ENCODE measurements at places on chromosomes 3 and 15.

DNA sequence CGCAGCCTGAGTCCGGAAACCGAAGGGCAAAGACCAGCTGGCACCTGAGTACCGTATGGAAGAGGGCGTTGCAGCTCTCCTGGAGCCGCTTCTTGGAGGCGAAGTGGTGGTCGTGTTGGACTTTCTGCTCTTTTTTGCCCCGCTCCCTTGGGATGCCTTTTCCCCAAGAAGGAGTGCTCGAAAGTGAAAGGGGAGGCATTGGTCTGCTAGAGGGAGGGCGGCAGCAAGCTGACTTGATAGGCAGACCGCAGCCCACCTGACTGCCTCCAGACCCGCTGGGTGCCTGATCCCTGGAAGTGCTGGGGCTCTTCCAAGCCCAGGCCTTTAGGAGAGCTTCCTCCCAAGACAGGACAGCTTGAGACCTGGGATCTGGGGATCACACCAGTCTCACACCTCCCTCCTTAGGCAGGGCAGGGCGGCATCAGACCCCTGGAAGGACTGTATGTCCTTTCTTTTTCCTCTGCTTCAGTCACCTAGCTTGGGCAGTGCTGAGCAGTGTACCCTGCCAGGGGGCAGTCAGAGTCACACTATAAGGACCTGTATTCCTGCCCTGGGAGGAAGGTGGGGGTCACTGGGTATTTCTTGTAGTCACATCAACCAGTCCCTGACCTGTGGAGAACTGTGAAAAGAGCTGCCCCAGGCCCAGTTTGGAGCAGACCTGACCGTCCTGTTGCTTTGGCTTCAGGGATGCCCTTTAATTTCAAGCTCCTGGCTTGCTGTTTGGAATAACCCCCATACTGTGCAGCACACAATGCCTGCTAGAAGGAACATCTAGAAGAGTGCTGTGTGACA lies 2.1 kb downstream of the ACVR2B start:
- no peaks in the 10 kb centered on the region for H3K36me3 ChIP-seq
- peak overlapping the region; percentile 80 for H3K4me3 ChIP-seq
- no peak for DNase-seq
- H3K4me1 ChIP-seq, result peaks cover 5% of the 10 kb centered on the region
- H3K27me3 ChIP-seq, result no peaks in the 10 kb centered on the region

GRCh38 chr3:17023006-17023664 lies 138.4 kb downstream of the PLCL2 start:
- H3K27ac ChIP-seq, result no peak overlapping the region
- no peak for DNase-seq
- H3K27me3 ChIP-seq, result no peaks in the 10 kb centered on the region

GRCh38 chr3:122257644-122258364 lies 67.2 kb upstream of the CSTA start:
- no peaks in the 10 kb centered on the region for H3K36me3 ChIP-seq
- DNase-seq, result no peak
- no peak overlapping the region for H3K27ac ChIP-seq
- H3K4me3 ChIP-seq, result no peak overlapping the region
- H3K4me1 ChIP-seq, result peaks cover 13% of the 10 kb centered on the region

- H3K36me3 ChIP-seq, result no peaks in the 10 kb centered on the region
- no peak overlapping the region for H3K4me3 ChIP-seq
- no peak for DNase-seq
- no peaks in the 10 kb centered on the region for H3K27me3 ChIP-seq
- no peaks in the 10 kb centered on the region for H3K4me1 ChIP-seq
These were observed 59.4 kb upstream of the CD47 start for GRCh38 chr3:108150200-108150599.

- H3K4me3 ChIP-seq, result no peak overlapping the region
- no peaks in the 10 kb centered on the region for H3K27me3 ChIP-seq
These were observed 256.4 kb downstream of the TLE3 start for GRCh38 chr15:69841113-69841828.

- H3K27me3 ChIP-seq, result no peaks in the 10 kb centered on the region
- no peak overlapping the region for H3K4me3 ChIP-seq
These were observed 11.5 kb downstream of the ETFA start for GRCh38 chr15:76299786-76300185.

DNA sequence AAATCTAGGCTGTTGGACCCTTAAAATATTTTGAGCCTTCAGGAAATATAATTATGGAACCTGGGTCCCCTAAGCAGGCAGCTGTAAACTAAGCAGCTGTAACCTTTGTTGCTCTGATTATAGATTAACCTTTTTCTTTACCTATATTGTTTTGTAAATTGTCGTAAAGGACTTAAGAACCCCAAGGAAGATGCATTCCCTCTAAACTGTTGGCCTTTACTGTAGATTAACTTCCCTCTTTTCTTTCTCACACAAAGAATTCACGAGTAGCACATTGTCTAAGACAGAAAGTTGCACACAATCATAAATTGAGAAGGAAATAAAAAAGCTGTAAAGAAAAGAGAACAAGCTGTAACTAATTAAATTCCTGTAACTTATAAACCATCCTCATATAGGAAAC lies 877.3 kb downstream of the ROBO2 start:
- no peak overlapping the region for H3K4me3 ChIP-seq
- H3K4me1 ChIP-seq, result no peaks in the 10 kb centered on the region
- H3K27me3 ChIP-seq, result no peaks in the 10 kb centered on the region
- H3K27ac ChIP-seq, result no peak overlapping the region
- no peak for DNase-seq
- no peaks in the 10 kb centered on the region for H3K36me3 ChIP-seq

DNA sequence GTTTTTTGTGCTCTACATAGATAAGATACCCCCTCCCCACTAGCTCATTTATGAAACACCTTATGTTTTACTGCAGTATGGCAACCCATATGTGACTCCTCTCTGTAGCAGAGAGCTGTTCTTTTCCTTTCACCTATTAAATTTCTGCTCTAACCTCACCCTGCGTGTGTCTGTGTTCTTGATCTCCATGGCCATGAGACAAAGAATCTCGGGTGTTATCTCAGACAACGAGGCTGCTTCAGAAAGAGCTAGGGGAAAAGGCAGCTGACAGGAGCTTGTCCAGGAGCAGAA lies 18.0 kb downstream of the CCR8 start:
- no peak overlapping the region for H3K27ac ChIP-seq
- peaks cover 19% of the 10 kb centered on the region for H3K4me1 ChIP-seq
- no peaks in the 10 kb centered on the region for H3K27me3 ChIP-seq
- H3K4me3 ChIP-seq, result no peak overlapping the region
- no peaks in the 10 kb centered on the region for H3K36me3 ChIP-seq

- peak; percentile 68 for DNase-seq
- H3K4me1 ChIP-seq, result no peaks in the 10 kb centered on the region
- no peaks in the 10 kb centered on the region for H3K36me3 ChIP-seq
- H3K27me3 ChIP-seq, result no peaks in the 10 kb centered on the region
These were observed 19.6 kb upstream of the TASOR start for GRCh38 chr3:56702490-56703315.

GRCh38 chr15:100944986-100945385 lies 25.8 kb downstream of the LRRK1 start:
- H3K4me1 ChIP-seq, result 0 out of 2 replicates have a peak, but pooled peaks cover 5% of the 10 kb centered on the region
- H3K36me3 ChIP-seq, result no peaks in the 10 kb centered on the region

GRCh38 chr15:92304223-92304975 lies 89.3 kb upstream of the ST8SIA2 start:
- DNase-seq, result no peak
- no peak overlapping the region for H3K4me3 ChIP-seq
- no peaks in the 10 kb centered on the region for H3K27me3 ChIP-seq

- no peaks in the 10 kb centered on the region for H3K4me1 ChIP-seq
- H3K36me3 ChIP-seq, result no peaks in the 10 kb centered on the region
- no peak overlapping the region for H3K27ac ChIP-seq
- H3K27me3 ChIP-seq, result no peaks in the 10 kb centered on the region
- DNase-seq, result no peak
- no peak overlapping the region for H3K4me3 ChIP-seq
These were observed 91.7 kb upstream of the FGF12 start for GRCh38 chr3:192819001-192819569.

GRCh38 chr3:112672716-112673541 lies 32.0 kb upstream of the CCDC80 start:
- H3K4me3 ChIP-seq, result no peak overlapping the region
- no peaks in the 10 kb centered on the region for H3K36me3 ChIP-seq
- no peak overlapping the region for H3K27ac ChIP-seq
- no peak for DNase-seq
- peaks cover 24% of the 10 kb centered on the region for H3K4me1 ChIP-seq

DNA sequence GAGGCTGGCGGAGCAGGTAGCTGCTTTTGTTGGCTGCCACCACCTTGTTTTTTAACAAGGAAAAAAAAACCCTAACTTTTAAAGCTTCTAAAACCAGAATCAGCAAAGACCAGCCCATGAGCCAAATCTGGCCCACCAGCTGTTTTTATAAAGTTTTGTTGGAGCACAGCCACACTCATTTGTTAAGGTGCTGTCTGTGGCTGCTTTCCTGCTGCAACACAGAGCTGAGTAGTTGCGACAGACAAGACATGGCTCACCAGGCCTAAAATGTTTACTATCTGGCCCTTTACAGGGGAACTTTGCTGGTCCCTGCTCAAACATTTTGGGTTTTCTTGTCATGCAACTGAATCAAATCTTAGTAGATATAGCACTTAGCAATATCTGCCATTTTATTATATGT lies 18.9 kb downstream of the EFCAB12 start:
- H3K27ac ChIP-seq, result no peak overlapping the region
- no peaks in the 10 kb centered on the region for H3K27me3 ChIP-seq
- H3K36me3 ChIP-seq, result no peaks in the 10 kb centered on the region
- H3K4me1 ChIP-seq, result no peaks in the 10 kb centered on the region
- H3K4me3 ChIP-seq, result no peak overlapping the region
- no peak for DNase-seq

DNA sequence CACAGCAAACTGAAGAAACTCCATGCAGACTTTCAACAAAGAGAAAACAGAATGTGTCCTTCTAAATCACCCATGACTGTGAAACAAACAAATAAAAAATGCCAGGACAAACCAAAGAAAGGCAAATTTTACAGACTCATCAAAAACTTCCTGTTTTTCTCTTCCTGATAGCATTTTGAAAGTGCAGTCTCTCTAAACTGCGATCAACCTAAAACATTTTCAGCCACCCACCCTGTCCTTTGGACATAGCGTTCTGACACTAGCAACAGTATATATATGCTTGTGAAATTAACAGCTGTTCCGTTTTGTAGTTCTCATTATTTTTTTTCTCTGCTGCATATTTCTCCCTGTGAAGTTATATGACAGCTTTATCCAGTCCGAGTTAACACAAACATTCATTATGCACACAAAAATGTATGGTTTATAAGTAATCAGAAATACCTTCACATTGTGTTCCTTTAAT lies 151.7 kb downstream of the FBN1 start:
- H3K4me3 ChIP-seq, result peak overlapping the region; percentile 13
- no peaks in the 10 kb centered on the region for H3K27me3 ChIP-seq
- DNase-seq, result no peak
- H3K4me1 ChIP-seq, result peaks cover 11% of the 10 kb centered on the region
- no peaks in the 10 kb centered on the region for H3K36me3 ChIP-seq

- no peak for DNase-seq
- H3K4me1 ChIP-seq, result no peaks in the 10 kb centered on the region
- H3K27me3 ChIP-seq, result no peaks in the 10 kb centered on the region
- H3K36me3 ChIP-seq, result no peaks in the 10 kb centered on the region
- no peak overlapping the region for H3K27ac ChIP-seq
- H3K4me3 ChIP-seq, result no peak overlapping the region
These were observed 99.9 kb downstream of the TLE3 start for GRCh38 chr15:69997813-69998212.

GRCh38 chr3:107794664-107795443 lies 272.1 kb downstream of the BBX start:
- H3K36me3 ChIP-seq, result no peaks in the 10 kb centered on the region
- DNase-seq, result no peak
- H3K27me3 ChIP-seq, result no peaks in the 10 kb centered on the region

DNA sequence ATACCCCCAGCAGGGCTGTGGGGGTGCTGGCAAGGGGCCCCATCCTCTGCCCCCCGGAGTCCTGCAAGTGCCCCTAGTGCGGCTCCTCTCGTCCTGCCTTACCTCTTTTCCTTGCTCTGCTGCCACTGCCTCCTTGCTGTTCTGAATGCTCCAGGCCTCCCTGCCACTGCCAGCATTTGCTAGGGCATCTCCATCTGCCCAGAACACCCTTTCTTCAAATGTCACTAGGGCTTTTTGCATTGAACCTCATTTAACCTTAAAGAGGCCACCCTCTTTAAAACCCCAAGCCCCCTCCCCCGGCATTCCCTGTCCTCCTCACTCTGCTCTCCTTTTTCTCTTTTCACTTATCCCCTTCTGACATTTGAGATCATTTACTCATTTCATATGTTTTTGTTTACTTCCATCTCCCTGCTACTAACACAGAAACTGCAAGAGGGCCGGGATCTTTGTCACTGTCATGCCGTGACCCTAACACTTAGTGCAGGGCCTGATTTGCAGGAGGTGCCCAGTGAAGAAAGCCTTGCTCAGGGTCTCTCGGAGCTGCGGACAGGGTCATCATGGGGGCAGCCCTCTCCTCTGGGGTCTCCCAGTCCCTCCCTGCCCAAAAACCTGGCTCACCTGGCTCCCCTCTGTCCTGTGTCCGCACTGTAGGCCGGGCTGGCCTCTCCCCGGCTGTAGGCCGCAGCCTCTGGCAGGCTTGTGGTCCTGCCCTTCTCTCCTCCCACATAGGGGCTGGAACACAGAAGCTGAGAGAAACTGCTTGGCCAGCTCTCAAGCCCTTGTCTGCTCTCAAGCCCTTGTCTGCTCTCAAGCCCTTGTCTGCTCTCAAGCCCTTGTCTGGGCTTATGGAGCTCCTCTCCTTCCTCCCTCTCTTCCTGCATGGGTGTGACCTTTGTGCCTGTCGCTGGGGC lies at the start of gene ACOX2:
Gene ACOX2 (minus strand): TSS at position 690 of the 911 bp plus-strand sequence. CDS start 2,084 bp downstream, outside the sequence.
- no peak within 1 kb of the TSS for H3K27ac ChIP-seq
- DNase-seq, result no peak
- H3K36me3 ChIP-seq, result no peaks in the 10 kb centered on the region
- H3K27me3 ChIP-seq, result no peaks in the 10 kb centered on the region

DNA sequence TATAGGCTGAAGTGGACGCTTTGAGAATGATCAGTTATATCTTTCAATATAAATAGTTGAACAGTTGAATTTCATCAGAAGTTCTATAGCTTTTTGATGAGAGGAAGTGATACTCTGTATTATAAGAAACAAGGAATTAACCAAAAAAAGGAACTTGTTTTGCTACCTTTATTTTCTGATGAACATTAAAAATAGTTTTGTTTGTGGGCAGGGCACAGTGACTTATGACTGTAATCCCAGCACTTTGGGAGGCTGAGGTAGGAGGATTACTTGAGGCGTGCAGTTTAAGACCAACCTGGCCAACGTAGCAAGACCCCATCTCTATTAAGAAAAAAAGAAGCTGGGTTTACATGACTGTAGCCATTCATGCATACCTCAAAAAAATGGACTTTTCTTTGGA lies 16.7 kb downstream of the BLOC1S6 start:
- no peaks in the 10 kb centered on the region for H3K27me3 ChIP-seq
- H3K4me3 ChIP-seq, result no peak overlapping the region
- no peak for DNase-seq
- no peaks in the 10 kb centered on the region for H3K36me3 ChIP-seq

GRCh38 chr3:101865751-101866509 lies 16.6 kb downstream of the NFKBIZ start:
- H3K4me1 ChIP-seq, result no peaks in the 10 kb centered on the region
- no peak overlapping the region for H3K4me3 ChIP-seq
- H3K27me3 ChIP-seq, result no peaks in the 10 kb centered on the region

- H3K27me3 ChIP-seq, result no peaks in the 10 kb centered on the region
- H3K36me3 ChIP-seq, result no peaks in the 10 kb centered on the region
- peak overlapping the region; percentile 30 for H3K27ac ChIP-seq
- H3K4me3 ChIP-seq, result no peak overlapping the region
These were observed 23.0 kb upstream of the RETNLB start for GRCh38 chr3:108780235-108780634.

All from MM.1S (cell line).